ENCODE measurements at places on chromosomes 7 and 10. TPM values are rescaled to one million over a fixed set of nuclear protein-coding genes. Genes with fewer than 3 reads are reported as not detected.

Gene AHR
- total RNA-seq, result 81.2 TPM

Gene DYNC1I1
- total RNA-seq, result 16.5 TPM

Gene SUN3
- total RNA-seq, result not detected

Gene SPDYE9
- not detected for total RNA-seq

Gene PRKCQ
- total RNA-seq, result 5.1 TPM

Gene UCMA
- total RNA-seq, result not detected

Gene TMEM178B
- total RNA-seq, result under 0.01 TPM

Gene CLDN15
- 131 TPM for total RNA-seq

Gene NYAP1
- total RNA-seq, result not detected

Gene VSTM4
- 3.8 TPM for total RNA-seq

Gene HSPA12A
- total RNA-seq, result 5.4 TPM

Data from stomach (tissue), 19 donors.